ENCODE measurements at places on chromosomes 12 and 14.

DNA sequence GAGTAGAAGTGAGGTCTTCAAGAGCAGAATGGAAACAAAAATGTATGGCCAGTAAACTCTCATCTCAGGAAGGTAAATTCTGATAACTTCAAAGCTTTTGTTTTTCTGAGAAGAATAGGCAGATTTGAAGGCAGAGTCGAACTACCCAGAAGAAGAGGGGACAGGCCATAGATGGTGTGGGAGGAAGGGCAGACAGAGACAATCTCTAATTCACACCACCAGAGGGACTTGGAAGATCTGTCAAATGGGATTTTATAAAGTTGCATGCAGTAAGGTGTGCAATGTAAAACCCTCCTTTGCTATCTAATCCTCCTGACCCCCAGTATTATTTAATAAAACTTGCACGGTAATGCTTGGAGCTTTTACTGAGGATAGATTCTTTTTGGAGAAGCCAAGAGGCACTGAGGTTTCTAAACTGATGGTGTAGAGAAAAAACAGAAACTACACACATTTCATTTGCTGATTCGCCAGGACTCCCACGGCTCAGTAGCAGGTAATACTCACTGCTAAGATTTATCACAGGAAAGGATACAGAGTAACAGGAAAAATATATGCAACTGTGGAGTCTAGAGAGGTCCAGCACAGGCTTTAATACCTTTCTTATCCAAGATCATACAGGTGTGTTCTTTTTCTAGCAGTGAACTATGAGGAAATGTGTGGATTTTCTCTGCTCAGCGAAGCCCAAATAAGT lies 18.3 kb downstream of the SLC38A2 start:
- no peak for DNase-seq

DNA sequence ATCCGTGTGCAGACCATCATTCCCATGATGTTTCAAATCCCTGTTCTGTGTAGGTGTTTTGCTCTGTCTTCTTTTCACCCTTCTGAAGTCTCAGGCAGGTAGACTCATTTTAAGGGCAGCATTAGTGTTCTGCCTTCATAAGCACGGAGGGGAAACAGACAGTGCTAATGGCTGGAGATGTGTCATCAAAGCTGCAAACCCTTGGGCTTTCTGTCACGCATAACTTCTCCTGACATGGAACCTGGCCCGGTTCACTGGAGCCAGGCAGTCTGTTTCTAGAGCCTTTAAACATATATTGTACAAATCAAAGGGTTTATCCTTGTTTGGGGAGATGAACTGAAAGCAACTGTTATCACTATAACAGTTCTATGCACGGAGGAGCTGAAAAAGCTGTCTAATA lies 141.4 kb downstream of the TMEM132D start:
- DNase-seq, result no peak

DNA sequence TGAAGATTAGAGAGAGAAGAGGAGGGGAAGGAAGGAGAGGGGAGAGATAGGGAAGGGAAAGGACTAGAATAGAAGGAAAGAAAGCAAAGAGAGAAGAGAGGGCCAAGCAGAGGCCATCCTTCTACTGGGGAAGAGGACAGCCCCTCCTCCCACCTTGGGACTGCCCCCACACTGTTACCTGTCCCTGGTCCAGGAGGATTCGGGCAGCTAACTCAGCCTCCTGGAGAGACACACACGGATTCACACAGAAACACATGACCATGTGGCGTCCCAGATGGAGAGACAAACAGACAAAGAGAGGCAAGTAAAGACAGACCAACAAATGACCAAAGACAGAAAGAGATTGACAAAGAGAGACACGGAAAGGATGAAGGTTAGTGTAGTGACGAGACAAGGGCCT lies 2.2 kb downstream of the NDRG2 start:
- DNase-seq, result no peak

GRCh38 chr12:47110718-47111391 lies 31.1 kb upstream of the AMIGO2 start:
- DNase-seq, result peak; percentile 9

DNA sequence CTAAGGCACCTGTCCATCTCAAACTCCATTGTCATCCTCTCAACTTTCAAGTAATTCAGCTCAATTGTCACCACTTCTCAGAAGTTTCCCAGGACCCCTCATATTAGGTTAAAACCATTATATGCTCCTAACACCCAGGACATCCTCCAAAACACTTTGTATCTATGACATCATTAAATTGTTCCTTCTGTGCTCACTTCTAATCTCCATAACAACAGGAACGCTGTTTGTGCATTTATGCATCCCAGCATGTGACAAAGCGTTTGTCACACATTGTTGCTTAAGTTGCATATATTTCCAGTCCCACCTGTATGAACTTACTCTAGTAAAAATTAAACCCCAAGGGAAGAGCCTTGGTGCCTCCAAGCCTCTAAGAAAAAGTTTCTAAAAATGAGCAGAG lies 133.9 kb downstream of the TBX5 start:
- DNase-seq, result no peak

DNA sequence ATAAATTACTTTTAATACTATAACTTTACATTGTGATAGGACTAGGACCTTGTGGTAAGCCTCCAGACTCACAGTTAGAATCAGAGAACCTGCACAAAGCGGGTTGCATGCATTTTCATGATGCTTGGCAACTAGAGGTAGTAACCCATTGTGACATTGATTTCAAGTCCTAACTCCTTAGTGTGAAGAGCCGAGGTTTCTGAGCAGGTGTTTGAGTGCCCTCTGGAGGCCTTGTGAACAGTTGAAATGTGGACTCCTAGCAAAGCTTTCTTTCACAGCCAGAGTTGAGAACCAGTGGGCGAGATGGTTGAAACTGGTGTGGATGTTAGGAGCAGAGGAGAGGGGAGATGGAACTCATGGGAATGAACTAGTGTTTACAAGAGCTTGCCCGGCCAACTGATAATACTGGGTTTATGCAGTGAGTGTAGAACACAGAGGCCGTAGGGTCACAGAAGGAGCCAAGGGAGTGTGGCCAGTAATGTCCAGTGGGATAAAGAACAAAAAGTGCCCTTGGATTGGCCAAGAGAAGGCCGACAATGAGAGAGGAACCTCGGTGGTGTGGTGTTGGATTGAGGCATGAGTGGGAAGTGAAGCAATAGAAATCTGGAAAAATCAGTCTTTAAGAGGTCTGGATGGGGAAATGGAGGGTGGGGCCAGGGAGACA lies 10.9 kb downstream of the ZNF664 start:
- peak; percentile 31 for DNase-seq

DNA sequence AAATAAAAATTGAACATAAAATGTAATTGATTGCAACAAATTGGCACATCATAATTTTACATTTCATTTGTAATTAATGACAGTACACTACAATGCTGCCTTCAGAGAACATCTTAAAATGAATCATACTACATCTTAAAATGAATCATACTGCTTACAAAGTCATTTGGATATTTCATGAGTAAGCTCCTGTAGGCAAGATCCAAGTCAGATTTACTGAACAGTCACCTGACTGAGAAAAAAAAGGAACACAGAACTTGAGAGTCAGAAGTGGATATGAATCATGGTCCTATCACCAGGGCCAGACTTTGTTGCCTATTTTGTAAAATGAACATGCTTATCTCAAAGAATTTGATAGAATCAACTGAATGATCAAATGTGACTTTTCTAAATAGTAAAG lies 32.7 kb upstream of the FBLN5 start:
- no peak for DNase-seq

DNA sequence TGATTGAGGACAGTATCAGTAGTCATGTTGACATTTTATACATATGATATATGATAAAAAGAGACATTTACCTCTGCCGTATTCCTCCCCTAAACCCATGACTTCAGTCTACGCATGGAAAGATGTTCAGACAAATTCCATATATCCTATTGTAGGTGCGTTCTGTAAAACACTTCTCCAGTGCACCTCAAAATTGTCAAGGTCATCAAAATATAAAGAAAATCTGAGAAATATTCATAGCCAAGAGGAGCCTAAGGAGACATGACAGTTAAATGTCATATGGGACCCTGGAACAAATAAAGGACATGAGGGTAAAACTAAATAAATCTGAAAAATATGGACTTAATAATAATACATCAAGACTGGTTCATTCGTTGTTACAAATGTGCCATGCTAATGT lies 71.5 kb downstream of the CCER1 start:
- DNase-seq, result no peak

DNA sequence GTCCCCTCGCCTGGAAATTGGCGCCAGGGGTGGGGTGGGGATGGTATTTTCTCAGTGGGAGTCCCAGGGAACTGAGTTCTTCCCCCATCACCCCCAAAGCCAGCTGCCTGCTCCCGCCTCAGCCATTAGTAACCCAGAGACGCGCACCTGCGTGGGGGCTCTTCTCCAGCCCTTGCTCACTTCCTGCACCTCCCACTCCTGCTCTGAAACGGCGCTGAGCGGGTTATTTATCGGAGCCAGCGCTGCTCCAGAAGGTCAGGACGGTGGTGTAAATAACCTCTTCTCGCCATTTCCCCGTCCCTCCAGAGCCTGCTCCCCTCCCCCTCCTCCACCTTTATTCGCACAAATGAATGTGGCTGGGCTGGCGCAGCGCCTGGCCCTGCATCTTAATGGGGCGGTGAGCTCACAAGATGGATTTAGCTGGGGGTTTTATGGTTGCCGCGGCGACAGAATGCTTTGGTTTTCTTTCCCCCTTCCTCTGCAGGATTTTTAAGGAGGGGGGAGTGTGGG lies 12.2 kb downstream of the GPR84 start:
- peak; percentile 55 for DNase-seq

GRCh38 chr14:103066399-103066798 lies 9.1 kb upstream of the CDC42BPB start:
- no peak for DNase-seq

- no peak for DNase-seq
These were observed 11.4 kb upstream of the NOPCHAP1 start for GRCh38 chr12:104974626-104975290.

GRCh38 chr12:3533703-3534386 lies 42.8 kb downstream of the PRMT8 start:
- no peak for DNase-seq

- no peak for DNase-seq
These were observed 38.7 kb downstream of the ADGRD1 start for GRCh38 chr12:130992448-130992847.

- DNase-seq, result no peak
These were observed 17.4 kb upstream of the DRAM1 start for GRCh38 chr12:101859664-101860607.

DNA sequence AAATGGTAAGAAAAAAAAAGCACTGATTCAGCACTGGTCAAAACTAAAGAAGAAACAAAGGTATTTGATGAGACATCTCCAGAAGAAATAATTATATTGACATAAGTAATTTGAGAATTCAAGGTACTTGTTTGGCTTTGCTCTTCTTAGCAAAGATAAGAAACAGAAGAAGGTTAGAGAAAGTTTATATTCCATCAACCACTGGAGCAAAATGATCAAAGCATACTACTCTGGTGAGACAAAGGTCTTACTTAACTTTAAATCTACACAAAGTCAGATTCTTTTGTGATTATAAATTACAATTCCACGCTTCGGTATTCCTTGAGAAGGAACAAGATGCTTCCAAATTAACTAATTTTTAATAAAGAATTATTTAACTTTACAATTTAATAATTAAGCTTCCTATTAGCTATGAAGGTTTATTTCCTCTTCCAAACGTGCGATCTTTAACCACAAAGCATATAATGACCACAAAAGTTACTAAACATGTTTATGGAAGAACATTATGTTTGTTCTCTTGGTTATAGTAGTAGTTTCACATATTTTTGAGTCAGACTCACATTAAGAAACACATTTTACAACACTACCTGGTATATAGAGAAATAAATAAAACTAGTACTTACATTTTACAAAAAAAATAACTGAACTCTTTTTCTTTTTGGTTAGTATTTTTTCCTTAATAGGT lies 53.4 kb downstream of the METTL25 start:
- DNase-seq, result no peak

DNA sequence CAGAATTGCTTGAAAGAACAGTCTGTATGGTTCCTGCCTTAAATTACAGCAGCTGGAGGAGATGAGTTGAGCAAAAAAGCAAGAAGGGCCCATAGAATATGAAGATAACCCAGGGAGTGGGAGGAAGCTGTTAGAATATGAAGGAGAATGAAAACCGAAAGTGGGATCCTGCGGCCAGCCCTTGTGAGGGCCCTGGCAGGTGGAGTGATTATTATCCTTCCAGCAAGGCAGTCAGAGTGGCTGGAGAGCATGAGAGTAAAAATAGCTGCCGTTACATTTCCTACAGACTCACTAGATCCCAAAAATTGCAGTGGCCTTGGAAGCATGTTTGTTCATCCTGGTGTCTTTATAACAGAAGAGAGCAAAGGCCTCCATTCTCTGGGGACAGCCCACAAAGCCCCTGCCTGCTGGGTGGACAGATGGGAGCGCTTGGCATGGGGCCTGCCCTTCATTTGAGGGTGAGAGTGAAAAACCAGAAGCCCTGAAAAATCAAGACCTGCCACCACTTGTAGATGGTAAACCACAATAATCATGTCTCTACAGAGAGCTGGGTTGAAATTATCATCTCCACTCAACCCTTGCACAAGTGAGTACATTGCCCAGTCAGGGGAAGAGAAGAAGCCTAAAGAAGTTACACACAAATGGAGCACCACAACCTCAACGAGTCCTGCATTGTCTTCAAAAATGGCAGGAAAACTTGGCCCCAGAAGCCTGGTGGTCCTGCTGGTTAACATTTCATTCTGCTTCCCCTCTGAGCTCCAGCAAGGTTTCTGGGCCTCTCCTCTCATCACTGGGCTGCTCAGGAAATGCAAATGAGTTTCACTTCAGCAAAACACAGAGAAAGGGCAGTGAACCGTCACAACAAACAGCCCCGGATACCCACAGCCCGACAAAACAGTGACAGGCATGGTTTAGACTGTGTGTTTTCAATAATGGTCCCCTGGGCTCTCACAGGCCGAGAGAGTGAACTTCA lies 20.5 kb downstream of the ZDHHC22 start:
- no peak for DNase-seq

- DNase-seq, result peak; percentile 90
These were observed 77.8 kb downstream of the VCPKMT start for GRCh38 chr14:50038398-50039119.

DNA sequence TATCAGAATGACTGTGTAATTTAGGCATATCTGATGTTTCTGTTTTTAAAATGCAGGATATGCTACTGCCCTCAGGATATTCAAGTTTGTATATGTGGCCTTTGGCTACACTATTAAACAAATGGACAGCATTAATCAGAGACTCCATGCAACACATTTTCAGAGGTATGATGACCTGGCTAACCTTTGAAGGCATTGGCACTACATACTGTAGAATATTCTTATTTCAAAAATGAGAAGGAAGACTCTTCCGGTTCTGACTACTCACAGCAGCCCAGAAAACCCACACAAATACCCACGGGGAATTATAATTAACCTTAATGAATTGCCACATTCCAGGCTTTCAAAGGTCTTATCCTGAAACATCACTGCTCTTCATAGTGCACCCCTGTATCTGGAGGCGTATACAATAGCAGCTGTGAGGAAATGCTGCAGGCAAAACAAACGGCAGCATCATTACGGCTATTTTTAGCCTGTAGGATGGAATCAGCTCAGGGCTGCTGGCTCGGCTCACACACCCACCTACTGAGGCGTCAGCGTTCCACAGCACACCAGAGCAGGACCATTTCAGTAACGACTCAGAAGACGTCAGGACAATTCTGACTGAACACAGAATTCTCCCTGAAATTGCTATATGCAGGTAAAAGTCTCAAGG lies 648.5 kb downstream of the RPS29 start:
- DNase-seq, result no peak
